ENCODE measurements at places on chromosomes 16 and 17.

DNA sequence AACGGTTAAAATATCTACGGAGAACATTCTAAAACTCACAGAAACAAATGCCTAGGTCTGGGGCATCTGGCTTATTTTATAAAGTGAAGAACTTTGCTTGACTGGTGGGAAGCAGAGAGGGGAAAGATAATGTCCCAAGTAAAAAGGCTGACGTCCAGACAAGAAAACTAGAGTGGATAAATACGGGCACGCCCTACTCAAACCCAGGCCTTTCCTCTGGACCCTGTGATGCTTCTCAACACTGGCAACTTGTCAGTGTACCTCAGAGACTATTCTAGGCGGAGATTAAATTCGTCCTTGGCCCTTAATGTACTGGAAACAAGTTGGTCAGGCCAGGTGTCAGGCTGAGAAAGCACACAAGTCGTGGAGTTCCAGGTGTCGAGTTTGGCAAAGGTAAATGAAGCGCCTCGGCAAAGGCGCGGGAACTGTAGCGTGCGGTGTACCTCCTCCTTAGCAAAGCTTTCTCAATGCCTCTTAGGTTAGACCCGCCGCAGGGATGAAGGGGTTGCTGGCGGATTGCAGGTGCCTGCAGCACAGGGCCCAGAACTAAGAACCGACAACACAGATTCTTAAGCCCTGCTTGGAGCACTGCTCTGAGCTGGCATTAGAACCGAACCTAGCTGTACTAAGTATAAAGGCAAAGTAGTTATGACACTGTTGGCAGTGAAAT, 668 bp upstream of the UNK start:
- peak; percentile 51 for DNase-seq

DNA sequence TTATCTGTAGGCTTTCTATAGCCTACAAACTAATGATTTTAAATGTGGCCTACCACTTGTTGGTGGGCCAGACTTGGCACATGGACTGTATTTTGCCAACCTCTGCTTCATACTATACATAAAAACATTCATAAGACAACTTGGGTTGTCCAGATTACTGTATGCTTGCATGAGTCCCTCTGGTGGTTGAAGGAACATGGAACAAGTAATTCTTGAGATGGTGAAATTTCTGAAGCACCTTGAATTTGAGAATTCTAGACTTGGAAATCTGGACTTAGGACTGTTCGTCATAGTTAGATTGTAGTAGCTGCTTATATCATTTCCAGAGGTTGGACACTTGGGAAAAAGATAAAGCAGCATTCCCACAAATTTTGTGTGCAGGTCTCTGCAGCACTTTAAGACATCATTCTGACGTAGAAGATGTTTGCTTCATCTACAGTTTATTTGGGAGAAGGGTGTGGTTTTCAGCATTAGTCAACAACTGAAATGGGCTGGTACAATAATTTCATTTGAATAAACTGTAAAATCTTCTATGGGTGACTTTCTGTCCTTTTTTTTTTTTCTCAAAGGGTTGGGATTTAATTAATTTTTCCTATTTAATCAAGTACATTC, 31.2 kb downstream of the NFATC3 start:
- DNase-seq, result no peak

DNA sequence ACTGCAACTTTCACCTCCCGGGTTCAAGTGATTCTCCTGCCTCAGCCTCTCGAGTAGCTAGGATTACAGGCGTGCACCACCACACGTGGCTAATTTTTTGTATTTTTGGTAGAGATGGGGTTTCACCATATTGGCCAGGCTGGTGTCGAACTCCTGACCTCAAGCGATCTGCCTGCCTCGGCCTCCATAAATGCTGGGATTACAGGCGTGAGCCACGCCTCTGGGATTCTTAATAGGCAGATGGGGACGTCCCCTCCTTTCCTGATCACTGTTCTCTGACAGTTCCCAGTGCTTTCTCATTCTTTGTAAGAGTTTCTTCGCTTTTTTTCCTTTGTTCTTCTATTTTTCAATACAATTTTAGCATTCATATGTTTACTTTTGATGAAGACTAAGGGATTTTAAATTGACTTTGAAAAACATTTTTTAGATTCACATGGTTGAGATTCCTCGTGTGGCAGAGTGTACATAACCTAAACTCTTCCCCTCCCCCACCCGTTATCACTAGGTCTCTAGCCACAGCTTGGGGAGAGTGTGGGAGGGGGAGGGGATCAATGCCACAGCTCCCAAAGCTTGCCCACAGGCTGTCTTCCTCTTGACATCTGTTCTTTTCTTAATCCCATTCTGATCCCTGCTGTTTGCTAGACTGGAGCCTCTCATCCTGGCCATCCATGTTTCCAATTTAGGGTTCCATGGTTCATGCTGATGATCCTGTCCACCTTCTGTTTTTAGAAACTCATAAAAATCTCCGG, 11.0 kb downstream of the ADORA2B start:
- DNase-seq, result no peak

DNA sequence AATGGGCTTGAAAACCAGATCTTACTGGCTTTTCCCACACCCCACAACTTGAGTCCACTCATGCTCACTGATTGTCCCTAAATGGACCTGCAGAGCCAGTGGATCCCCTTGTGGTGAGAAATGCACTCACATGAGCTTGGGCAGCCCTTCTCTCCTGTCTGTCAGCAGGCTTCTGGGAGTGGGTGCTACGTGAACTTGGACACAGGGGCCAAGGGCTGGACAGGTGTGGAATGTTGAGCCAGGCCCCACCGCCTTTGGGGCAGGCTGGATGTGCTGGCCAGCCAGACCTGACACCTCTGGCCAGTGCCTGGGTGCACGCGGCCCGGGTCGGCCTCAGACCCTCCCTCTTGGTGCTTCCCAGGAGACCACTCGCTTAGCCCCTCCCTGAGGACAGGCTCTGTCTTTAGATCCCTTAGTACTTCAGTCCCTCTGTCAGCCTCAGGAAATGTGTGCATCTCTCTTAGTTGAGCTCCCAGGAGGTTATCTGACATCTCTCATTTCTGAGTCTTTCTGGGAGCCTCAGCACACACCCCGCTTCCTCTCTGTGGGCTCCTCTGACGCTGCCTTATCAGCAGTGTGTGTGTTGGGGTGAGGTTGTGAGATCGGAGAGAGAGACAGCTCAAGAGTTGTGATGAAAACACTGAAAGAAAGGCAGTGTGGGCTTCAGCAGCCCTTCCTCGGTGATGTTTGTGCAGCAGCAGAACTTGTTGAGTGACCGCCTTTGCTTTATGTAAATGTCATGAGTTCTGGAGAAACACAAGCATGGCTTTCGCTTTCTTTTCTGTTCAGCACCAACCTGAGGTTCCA, 117.0 kb downstream of the RAB11FIP4 start:
- no peak for DNase-seq

GRCh38 chr17:75060434-75061054, 13.5 kb downstream of the KCTD2 start:
- no peak for DNase-seq

DNA sequence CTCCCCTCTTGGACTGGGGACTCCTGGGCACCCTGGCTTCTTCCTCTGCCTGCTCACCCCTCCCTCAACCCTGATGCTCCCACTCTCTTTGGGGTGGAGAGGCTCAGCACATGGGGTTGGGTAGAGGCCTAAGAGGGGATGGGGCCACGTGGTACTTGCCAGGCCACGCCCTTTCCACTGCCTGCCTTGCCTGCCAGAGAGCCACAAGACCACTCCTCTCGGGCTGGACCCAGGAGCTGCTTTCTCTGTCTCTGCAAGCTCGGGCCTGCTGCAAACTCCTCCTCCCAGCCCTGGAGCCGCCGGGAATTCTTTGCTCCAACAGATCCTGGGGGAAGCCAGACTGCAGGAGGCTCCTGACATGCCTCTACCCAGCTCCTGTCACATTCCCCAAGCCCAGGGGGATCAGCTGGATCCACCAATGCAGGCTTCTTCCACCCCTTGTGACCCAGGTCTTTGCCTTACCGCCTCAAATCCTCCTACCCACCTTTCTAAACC, 11.8 kb downstream of the DLX4 start:
- no peak for DNase-seq

DNA sequence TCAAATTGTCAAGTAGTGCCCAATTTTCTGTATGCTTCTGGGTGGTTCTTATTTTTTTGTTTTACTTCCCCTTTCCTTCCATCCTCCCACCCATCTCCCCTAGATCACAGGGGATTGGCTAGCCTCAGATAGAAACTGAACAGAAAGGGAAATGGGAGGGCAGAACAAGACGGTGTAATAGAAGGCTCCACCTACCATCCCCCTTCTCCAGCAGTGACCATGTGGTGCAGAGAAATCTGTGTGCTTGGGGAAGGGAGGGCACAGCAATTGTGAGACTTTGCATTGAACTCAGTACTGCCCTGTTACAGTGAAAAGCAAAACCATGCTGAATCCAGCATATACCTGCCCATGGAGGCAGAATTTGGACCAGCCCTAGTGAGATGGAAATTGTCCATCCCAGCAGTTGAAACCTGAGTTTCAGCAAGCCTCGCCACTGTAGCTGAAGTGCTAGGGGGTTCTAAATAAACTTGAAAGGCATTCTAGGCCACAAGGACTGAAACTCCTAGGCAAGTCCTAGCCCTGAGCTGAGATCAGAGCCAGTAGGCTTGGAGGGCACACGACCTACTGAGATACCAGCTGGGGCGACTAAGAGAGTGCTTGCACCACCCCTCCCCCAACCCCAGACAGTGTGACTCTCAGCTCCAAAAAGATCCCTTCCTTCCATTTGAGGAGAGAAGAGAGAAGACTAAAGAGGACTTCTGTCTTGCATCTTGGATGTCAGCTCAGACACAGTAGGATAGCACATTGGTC, 5.2 kb downstream of the SLFN11 start:
- DNase-seq, result no peak

GRCh38 chr17:17176341-17176740, 29.8 kb downstream of the PLD6 start:
- no peak for DNase-seq

DNA sequence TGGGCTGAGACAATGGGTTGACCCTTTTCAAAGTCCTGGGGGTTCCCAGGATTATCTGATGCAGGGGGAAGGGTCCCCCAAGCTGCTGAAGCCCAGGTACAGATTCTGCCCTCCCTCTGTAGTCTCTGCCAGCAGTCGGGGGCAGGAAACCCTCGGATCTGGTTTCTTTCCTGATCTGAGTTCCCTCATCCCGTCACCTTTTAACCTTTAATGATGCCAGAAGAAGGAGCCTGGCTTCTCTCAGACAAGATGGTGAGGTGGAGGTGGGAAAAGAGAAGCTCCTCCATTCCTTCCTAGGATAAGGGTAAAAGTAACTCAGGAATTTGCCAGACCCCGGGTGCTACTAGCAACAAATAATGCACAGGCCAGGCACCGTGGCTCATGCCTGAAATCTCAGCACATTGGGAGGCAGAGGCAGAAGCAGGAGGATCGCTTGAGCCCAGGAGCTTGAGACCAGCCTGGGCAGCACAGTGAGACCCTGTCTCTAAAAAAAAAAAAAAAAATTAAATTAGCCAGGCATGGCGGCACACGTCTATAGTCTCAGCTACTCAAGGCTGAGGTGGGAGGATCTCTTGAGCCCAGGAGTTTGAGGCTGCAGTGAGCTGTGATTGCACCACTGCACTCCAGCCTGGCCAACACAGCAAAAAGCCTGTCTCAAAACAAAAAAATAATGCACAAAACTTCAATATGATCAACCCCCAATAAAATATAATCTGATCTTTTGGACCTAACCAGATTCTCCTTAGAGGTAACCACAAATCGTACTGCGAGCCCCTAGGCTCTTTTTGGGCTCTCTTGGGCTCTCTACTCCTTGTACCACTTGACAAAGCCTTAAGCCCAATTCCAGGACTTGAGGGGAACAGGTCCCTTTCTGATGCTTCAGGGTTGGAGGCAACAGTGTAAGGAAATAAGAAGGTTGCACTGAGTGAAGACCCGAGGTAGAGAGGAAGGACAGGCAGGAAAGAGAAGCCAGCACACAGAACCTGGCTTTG, 5.7 kb downstream of the CDC42EP4 start:
- DNase-seq, result no peak

- DNase-seq, result no peak
Observed at GRCh38 chr16:70697594-70698170, 11.8 kb upstream of the MTSS2 start.

DNA sequence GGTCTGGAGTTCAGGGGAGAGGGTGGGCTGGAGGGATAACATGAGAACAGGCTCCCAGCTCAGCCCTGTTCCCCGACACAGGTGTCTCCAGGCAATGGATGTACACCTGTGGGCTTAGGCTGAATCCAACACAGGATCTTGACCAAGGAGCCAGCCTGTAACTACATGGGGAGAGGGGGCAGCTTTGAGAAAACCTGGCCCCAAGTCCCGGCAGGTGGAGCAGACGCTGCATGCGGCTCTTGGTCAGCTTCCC, 73.3 kb upstream of the TOB1 start:
- peak; percentile 28 for DNase-seq

GRCh38 chr16:1612320-1613111, at the start of gene CRAMP1:
TSS of gene CRAMP1 (plus strand) at chr16:1612360. CDS start at chr16:1614640, 2,280 bp downstream.
- DNase-seq, result no peak

- DNase-seq, result no peak
Observed at GRCh38 chr17:11840052-11840451, 157.2 kb downstream of the ZNF18 start.

DNA sequence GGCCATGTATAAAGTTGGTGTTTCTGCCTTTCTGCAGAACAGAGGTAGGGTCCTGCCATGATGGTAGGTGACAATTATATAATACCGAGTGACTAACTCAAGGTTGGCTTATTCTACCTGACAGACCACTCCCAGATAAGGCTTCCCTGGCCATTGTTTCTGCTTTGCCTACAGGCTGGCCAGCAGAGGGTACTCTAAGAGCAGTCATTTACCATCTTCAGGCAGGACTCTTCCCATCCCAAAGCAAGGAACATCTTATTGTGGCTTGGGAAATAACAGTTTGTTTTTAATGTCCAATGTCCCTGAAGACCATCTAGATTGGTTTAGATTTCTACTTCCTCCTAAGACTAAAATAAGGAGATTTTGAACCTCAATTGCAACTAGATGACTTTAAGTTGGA, 74.1 kb downstream of the SNX11 start:
- no peak for DNase-seq

GRCh38 chr17:6094453-6094852, 24.3 kb downstream of the WSCD1 start:
- DNase-seq, result no peak

DNA sequence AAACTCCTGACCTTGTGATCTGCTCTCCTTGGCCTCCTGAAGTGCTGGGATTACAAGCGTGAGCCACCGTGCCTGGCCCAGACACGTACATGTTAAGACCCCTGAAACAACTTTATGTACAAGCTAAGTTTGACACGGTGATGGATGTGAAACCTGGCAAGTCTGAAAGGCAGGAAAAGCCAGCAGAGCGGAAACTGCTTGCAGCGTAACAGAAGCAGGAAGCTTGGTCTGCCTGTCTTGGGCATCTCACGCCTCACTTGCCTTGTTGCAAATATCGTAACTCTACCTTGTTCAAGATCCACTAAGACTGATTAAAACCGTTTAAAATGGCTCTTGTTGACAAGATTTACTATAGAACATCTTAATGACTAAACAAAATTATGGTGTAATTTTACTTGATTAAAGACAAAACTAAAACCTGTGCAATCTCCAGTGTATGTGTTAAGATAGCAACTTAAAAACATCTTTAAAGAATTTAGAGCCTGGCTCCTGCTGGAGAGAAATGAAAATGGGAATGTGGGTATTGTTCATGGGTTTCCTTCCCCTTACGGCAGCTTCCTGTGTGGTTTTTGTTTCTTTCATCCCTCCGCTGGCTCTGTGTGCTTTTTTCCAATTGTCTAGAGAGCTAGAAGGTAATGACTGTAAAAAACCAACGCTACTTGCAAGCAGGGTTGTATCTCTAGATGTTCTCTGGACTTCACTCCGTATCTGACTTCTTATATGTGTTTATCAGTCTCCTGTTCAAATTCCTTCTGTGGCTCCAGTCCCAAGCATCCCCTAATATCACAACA, 477.6 kb downstream of the XYLT1 start:
- DNase-seq, result no peak

- DNase-seq, result no peak
Observed at GRCh38 chr16:59540621-59541020, 806.5 kb upstream of the GOT2 start.

- DNase-seq, result no peak
Observed at GRCh38 chr17:1967213-1967612, 57.9 kb downstream of the RTN4RL1 start.
